NCI-H1436 (cell line): ENCODE measurements at places on chromosomes 12 and 14.

DNA sequence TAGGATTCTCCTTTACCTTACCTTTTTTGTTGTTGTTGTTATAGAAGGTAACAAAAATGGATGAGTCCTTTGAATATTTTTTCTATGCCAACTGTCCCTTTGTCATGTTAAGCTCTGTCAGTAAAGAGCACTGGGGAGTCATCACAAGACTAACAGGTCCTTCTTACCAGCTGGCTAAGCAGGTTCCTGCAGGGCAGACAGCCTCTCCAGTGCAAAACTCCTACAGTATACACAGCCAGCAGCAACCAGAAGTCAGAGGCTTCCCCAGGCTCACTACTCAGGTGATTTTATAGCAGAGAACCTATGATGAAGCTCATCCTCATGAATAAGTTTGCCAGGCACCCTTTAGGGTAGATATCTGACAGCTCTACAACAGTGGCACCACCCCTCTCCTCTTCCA lies 271.1 kb downstream of the RERGL start:
- no peak for DNase-seq

DNA sequence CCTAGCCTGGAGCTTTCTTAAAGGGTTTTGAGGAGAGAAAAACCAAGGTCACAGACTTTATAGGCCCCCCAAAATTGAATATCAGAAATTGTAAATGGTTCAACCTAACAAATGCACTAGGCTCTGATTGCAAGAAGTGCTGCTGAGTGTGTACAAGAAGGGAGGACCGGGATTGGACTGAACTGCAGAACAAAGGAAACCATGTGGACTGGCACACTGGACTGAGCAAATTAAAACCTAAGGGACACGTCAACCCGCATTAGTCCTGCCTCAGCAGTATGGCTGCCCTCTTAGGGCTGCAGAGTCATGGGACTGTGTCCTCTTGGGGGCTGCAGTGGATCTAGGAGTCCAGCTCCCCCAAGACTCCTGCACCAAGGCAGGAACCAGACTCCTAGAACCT lies 842 bp upstream of the CISTR start:
- no peak for DNase-seq

DNA sequence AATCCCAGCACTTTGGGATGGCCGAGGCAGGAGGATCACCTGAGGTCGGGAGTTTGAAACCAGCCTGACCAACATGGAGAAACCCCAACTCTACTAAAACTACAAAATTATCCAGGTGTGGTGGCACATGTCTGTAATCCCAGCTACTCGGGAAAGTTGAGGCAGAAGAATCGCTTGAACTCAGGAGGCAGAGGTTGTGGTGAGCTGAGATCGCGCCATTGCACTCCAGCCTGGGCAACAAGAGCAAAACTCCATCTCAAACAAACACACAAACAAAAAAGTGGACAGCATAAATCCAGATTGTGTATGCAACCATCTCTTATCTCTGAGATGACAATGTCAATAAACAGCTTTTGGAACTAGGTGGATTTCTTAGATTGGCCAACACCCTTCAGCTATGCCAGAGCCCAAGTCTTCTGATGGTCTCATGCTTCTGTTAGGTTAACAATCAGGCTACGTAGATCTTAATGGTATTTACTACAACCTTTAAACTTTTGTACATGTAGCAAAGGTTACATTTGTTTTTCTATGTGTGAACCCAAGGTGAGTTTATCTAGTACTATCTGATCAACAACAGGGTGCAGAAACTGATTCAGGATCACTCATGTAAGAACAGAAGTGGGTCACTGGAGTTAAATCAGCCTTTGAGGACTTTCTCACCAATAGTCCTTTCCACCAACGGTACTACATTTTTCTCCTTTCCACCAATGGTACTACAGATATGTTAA lies 73.7 kb downstream of the DUSP16 start:
- DNase-seq = no peak

GRCh38 chr14:92963301-92964123 lies 40.6 kb downstream of the CHGA start:
- no peak for DNase-seq

DNA sequence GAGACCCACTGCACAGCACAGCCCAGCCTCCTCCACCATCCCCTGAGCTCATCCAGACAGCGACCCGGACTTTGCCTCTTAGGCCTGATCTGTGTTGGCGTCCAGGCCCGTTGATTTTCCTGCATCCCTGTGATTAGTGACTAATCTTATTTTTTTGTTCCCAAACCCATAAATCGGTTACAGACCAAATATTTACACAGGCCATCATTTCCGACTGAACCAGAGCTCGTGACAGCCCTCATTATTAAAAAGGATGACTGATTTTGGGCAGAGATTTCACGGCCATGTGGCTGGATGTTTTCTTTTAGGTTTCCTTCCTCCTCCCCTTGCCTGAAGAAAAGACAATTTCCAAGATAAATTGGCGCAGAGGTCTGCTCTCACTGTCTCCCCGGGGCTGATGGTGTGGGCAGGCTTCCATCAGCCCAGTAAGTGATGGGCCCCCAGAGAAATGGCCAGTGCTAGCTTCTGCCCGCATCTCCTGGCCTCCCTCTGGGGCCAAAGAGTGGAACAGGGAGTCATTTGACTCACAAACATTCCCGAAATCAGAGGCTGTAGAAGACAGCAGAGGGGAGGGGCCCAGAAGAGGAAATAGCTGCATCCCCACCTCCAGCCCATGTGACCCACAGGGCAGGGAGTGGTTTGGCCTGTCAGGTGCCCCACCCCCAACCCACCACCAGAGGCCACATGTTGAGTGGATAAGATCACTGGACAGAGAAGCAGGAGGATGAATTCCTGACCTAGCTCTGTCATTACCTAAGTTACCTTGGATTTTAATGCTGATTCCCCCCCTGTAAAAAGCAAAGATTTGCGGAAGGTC lies 283.5 kb downstream of the KSR2 start:
- DNase-seq = no peak

- DNase-seq = no peak
Measured at GRCh38 chr12:71589478-71589881, 74.2 kb downstream of the ZFC3H1 start.
